Activated T-helper 2 cell treated with anti-CD3 and anti-CD28 coated beads, Interferon-gamma antibody, Interleukin-2, Interleukin-4, amounts not matched to agents 10 μg/mL and 5 μg/mL and 100 μg/mL, durations not matched to agents 14 hours and 24 hours and 36 hours (primary cell): ENCODE measurements at places on chromosomes 6 and 20. TPM values are rescaled to one million over a fixed set of nuclear protein-coding genes. Genes with fewer than 3 reads are reported as not detected.

DNA sequence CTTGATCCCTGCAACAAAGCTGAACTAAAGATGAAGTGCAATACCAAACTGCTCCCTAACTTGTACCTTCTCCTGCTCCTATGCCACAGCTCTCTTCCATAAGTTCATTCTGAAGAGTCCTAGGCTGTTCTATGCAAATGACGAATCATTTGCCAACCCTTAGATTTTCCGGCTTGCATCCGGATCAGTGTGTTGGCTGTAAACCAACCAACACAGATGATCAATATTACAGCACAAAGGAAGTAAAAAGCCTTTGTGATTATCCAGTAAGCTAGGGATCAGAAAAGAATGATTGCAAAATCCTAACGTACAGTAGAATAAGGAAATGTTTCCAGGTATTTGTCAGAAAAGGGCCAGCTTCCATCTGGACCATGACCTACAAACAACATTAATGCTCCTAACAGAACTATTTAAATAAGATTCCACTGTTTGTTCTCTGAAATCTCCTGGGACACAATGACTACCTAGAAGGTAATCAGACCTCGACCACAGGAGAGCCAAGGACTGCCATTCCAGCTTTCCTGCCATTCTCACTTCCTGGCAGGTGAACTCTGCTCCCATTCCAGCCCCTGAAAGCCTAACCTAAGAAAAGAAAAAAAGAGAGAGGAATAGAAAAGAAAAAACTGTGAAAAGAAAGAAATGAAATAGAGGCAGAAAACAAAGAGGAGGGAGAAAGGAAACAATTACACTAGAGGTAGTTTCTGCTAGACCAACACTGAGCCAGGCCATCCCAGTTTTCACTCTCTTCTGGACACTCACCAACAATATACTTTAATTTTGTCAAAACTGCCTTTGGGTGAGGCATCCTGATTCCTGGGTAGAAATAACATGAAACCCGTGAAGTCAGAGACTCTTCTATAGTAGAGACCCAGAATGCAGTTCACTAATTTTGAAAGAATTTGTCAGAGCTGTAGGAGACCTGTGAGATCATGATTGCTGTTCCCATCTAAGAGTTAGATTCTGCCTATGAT is 19.7 kb downstream of the GMDS start:
- H3K4me3 ChIP-seq = no peak overlapping the region
- H3K27ac ChIP-seq = no peak overlapping the region
- DNase-seq = no peak
- no peaks in the 10 kb centered on the region for H3K36me3 ChIP-seq
- H3K4me1 ChIP-seq = peaks cover 21% of the 10 kb centered on the region

The OTOR gene
- not detected in 2 replicates for total RNA-seq

DNA sequence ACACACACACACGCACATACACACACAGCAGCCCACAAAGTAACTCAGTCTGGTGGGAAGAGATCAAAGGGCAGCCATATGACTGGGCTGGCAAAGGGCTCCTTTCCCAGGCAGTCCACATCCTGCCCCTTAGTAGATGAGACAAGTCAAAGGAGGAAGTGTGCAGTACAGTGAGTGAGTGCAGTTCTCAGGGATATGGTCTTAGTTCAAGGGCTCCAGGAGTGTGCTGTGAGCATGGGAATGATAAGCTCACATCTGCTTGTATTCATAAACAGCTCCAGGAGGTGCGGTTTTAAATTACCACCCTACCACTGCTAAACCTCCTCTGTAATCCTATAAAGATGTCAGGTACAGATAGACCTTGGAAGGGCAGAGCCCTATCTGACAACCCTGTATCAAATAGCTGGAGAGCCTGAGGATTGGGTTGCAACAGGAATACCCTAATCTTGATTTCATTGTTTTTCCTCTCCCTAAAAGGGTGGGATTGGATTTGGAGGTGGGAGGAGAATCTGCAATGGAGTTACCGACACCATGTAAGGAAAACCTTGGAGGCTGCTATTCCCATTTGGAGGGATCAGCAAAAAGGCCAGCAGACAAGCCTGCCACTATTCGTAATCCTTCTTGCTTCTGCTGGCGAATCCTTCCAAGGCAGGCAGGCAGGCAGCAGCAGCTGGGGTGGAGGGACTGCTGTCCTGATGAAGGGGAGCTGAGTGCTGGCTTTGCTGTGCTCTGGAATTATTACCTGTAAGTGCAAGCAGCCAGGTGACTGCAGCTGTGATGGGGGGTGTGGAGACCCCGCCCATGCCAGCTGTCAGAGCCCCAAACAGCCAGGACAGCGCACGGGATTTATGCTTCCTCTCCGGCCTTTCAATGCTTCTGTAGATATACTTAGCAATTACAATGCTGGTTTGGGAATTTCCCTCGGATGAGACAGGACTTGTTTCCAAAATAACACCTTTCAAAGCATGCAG is 342.7 kb downstream of the PRL start:
- H3K27me3 ChIP-seq = no peaks in the 10 kb centered on the region
- peak overlapping the region; percentile 12 for H3K27ac ChIP-seq
- H3K4me1 ChIP-seq = peaks cover 26% of the 10 kb centered on the region

GRCh38 chr6:49555951-49556350 is 5.5 kb downstream of the C6orf141 start:
- peaks cover 6% of the 10 kb centered on the region for H3K27me3 ChIP-seq
- DNase-seq = no peak
- peaks cover 13% of the 10 kb centered on the region for H3K4me1 ChIP-seq
- no peak overlapping the region for H3K27ac ChIP-seq
- H3K4me3 ChIP-seq = no peak overlapping the region

DNA sequence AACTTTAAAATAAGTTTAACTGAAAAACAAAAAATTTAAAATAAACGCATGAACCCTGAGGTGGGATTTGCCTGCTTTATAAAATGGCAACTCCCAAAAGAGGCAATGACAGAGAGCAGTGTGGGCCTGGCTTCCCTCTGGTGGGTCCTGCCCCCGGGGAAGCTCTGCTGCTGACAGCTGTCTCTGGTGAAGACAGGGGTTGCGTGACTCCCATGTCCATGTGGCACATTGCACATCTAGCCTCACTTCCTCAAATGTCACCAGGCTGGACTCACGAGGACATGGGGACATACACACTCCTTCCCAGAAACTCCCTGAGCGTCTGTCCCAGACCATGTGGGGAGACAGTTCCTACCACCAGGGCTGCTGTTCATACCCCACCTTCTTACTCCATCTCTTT is 66.2 kb downstream of the ABHD12 start:
- no peak for DNase-seq
- H3K27ac ChIP-seq = no peak overlapping the region
- peaks cover 11% of the 10 kb centered on the region for H3K4me1 ChIP-seq
- H3K27me3 ChIP-seq = no peaks in the 10 kb centered on the region

GRCh38 chr6:163671355-163671754 is 256.8 kb downstream of the QKI start:
- peaks cover 2% of the 10 kb centered on the region for H3K27me3 ChIP-seq
- H3K4me1 ChIP-seq = no peaks in the 10 kb centered on the region
- no peaks in the 10 kb centered on the region for H3K36me3 ChIP-seq
- H3K4me3 ChIP-seq = no peak overlapping the region

- no peak for DNase-seq
- H3K27ac ChIP-seq = no peak overlapping the region
- H3K27me3 ChIP-seq = no peaks in the 10 kb centered on the region
- H3K4me1 ChIP-seq = peaks cover 10% of the 10 kb centered on the region
Observed at GRCh38 chr6:121677571-121677970, 242.1 kb downstream of the GJA1 start.

- H3K36me3 ChIP-seq = no peaks in the 10 kb centered on the region
- H3K4me1 ChIP-seq = no peaks in the 10 kb centered on the region
- H3K27me3 ChIP-seq = no peaks in the 10 kb centered on the region
- no peak for DNase-seq
- no peak overlapping the region for H3K4me3 ChIP-seq
Observed at GRCh38 chr6:64085126-64085525, 449.5 kb downstream of the PHF3 start.

- H3K27me3 ChIP-seq = no peaks in the 10 kb centered on the region
- H3K4me3 ChIP-seq = no peak overlapping the region
- no peaks in the 10 kb centered on the region for H3K4me1 ChIP-seq
- H3K27ac ChIP-seq = no peak overlapping the region
Observed at GRCh38 chr20:32806356-32806755, 13.4 kb upstream of the MAPRE1 start.

- H3K4me1 ChIP-seq = no peaks in the 10 kb centered on the region
- H3K27ac ChIP-seq = no peak overlapping the region
- H3K36me3 ChIP-seq = no peaks in the 10 kb centered on the region
- DNase-seq = no peak
- H3K27me3 ChIP-seq = no peaks in the 10 kb centered on the region
Observed at GRCh38 chr6:142285235-142286087, 16.3 kb upstream of the ADGRG6 start.

DNA sequence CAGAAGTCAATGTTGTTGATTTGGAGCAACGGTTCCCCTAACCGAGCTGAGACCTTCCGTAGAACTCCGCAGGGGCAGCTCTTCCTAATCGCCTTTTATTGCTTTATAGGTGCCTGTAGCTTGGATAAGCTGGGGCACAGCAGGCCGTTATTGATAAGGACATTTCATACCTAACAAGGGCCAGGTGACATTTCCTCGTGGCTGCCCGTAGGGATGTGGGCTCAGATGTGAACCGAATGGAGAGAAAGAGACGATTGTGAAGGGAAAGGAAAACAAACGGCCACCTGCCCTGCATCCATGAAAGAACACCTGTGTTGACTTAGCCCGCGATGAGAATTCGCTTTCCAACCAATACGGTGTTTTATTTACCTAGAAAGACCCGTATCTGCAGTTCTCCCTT is 53.3 kb upstream of the DACT2 start:
- H3K27ac ChIP-seq = no peak overlapping the region
- no peaks in the 10 kb centered on the region for H3K4me1 ChIP-seq
- no peak for DNase-seq
- H3K4me3 ChIP-seq = no peak overlapping the region

The USP49 gene
- total RNA-seq = 6.1 and 6.4 TPM in 2 replicates

The GCM1 gene
- not detected in 2 replicates for total RNA-seq

The SEL1L2 gene
- total RNA-seq = not detected in 2 replicates

DNA sequence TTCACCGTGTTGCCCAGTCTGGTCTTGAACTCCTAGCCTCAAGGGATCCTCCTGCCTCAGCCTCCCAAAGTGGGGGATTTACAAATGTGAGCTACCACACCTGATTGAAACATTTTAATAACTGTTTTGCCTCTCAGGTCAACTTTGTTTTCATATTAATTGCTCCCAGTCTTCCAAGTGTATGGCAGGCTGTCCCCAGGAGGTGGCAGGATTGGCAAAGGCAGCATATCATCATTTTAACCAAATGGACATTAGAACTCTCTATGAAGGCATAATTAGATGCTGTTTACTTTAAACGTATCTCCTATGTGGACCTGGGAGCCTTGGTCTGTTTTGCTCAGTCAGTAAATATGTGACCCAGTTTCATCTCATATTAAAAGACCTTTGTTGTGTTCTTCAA is 59.2 kb upstream of the CSE1L start:
- DNase-seq = no peak
- no peaks in the 10 kb centered on the region for H3K4me1 ChIP-seq
- no peaks in the 10 kb centered on the region for H3K27me3 ChIP-seq
- no peak overlapping the region for H3K27ac ChIP-seq
- peaks cover 69% of the 10 kb centered on the region for H3K36me3 ChIP-seq

The KCNB1 gene
- total RNA-seq = 0.05 TPM in 1 of 2 replicates, not detected in the other

- H3K4me1 ChIP-seq = peaks cover 14% of the 10 kb centered on the region
- H3K27me3 ChIP-seq = no peaks in the 10 kb centered on the region
- DNase-seq = no peak
Observed at GRCh38 chr6:10520468-10520867, 683 bp upstream of the GCNT2 start.
